ENCODE measurements at places on chromosomes 12 and 14.
A peak's percentile ranks its signal among the peaks of the same experiment; 100 is the strongest.

- DNase-seq = no peak
Observed at GRCh38 chr14:59020382-59020781, 168.1 kb upstream of the DAAM1 start.

DNA sequence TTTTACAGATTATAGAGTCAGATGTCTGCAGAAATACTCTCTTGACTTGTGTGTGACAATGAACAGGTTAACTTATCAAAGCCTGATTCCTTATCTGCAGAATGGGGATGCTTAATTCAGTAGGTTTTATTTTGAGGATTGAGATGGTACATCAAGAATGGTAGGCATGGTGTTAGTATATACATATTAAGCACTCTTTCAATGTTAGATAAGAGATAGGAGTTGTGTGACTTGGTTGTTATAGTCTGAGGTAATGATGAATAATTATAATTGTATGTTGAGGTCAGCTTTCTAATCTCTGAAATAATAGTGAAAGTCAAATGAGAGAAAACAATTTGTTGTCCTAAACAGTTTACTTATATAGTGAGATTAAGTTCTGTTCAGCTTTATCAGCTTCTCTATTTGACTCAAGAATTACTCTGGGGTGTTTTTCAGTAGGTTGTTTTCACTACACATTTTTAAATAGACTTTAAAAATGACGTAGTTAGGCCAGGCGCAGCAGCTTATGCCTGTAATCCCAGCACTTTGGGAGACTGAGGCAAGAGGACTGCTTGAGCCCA, 11.9 kb downstream of the PALS1 start:
- DNase-seq = no peak

DNA sequence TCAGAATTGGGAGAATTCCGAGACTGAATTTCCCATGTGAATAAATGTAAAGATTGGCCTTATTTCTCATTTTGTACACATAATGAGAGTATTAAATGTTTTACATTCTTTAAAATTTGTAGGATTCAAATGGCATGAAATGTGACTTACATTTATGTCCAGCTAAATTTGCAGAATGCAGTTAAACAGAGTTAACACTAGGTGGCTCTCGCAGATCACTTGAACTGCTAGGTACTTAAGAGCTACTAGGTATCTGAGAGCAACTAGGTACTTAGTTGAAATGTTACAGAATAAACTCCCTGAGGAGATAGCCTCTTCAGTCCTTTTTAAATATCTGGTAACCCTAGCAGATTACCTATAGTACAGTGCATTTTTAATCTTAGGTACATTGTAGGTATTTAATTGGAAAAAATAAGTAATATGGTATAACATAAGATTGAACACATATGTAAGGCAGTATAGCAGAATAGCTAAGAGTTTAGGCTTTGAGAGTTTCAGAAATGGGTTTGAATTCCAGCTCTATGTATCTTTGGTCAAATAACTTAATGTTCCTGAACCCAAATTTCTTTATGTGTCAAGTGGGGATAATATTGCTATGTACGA, 73.8 kb downstream of the KIAA0586 start:
- DNase-seq = peak; percentile 50

DNA sequence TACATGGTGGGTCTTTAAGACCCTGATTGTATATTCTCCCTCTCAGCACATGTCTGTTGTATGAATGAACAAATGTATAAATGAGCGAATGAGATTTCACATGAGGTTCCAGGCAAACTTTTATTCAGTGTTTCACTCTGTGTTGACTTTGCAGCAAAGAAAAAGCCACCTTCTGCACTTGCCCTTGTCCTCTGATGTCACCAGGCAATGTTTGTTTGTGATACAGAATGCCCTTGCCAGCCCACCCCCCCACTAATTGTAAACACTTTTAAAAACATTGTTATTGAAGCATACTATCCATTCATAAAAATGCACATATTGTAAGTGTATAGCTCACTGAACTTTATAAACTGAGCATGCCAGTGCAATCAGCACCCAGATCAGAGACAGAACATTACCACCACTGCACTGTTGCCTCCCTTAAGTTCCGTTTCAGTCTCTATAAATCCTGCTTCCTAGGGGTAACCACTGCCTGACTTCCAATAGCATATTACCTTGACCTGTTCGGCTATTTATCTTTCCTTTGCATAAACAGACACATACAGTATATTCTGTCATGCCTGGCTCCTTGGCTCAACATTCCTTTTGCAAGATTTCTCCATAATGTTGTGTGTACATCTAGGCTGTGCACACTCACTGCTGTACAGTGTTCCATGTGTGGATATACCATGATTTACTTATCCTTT, 11.3 kb upstream of the LTA4H start:
- no peak for DNase-seq

- DNase-seq = no peak
Observed at GRCh38 chr14:49769581-49770211, 1.7 kb downstream of the KLHDC2 start.

GRCh38 chr12:104560881-104561280, 104.1 kb downstream of the CHST11 start:
- no peak for DNase-seq

GRCh38 chr12:125773033-125773640, 707.9 kb downstream of the AACS start:
- DNase-seq = no peak

- no peak for DNase-seq
Observed at GRCh38 chr12:6548556-6548955, 7.3 kb downstream of the IFFO1 start.

DNA sequence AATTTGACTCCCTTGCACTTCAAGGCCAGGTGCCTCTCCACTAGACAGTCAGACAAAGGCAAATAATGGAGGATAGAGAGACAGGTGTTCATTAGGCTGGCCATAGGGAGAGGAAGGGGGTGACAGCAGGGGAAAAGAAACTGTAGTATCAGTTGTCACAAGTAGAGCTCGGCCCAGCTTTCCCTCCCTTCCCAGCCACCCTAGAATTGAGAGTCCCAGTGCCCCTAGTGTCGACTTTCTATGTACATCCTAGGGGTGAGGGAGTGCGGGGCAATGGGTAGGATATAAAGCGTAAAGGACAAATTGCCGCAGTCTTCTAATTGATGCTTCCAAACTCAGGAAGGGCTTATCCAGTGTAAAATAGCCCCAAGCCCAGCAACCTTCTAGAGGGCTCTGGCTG, 39.0 kb downstream of the BAZ2A start:
- no peak for DNase-seq

DNA sequence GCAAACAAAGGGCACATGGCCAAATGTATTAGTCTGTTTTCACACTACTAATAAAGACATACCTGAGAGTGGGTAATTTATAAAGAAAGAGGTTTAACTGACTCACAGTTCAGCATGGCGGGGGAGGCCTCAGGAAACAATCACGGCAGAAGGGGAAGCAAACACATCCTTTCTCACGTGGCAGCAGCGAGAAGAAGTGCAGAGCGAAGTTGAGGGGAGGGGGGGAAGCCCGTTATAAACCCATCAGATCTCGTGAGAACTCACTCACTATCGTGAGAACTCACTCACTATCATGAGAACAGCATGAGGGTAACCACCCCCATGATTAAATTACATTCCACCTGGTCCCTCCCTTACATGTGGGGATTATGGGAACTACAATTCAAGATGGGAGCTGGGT, 66.1 kb downstream of the ST8SIA1 start:
- no peak for DNase-seq
